ENCODE measurements at places on chromosomes 4 and X.

- DNase-seq = no peak
Observed at GRCh38 chr4:73660808-73661207, 40.6 kb upstream of the RASSF6 start.

DNA sequence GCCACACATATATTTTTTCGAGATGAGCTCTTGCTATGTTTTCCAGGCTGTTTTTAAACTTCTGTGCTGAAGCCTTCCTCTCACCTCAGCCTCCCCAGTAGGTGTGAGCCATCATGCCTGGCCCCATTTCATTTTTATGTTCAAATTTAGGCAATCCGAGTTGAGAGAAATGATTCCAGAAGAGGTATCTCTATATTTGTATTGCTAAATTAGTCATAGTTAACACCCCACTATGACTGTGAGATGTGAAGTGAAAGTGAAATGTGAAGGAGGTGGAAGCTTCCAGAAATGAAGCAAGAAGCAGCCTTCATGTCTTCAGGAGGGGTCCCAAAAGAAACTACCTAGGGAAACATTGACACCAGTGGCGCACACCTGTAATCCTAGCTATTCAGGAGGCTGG is 17.7 kb downstream of the APELA start:
- no peak for DNase-seq

DNA sequence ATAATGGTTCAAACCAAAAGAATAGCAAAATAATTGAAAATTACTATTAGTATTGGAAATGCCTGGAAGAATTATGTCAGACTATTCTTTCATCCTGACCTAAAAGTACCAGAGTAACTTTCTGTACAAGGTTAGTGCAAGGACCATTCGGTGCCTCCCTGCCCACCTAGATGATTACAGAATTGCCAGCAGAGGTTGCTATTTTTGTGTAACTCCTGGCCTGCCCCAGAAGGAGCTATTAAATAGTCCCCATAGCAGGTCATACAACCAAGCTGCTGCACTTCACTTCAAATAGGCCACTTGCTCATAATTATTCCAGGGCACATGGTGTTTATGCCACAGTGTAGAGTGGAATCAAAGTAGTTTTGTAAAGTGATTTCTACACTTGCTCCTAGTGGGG is 831.1 kb upstream of the PABPC4L start:
- no peak for DNase-seq

- DNase-seq = no peak
Observed at GRCh38 chr4:159979953-159980352, 877.1 kb downstream of the RAPGEF2 start.

DNA sequence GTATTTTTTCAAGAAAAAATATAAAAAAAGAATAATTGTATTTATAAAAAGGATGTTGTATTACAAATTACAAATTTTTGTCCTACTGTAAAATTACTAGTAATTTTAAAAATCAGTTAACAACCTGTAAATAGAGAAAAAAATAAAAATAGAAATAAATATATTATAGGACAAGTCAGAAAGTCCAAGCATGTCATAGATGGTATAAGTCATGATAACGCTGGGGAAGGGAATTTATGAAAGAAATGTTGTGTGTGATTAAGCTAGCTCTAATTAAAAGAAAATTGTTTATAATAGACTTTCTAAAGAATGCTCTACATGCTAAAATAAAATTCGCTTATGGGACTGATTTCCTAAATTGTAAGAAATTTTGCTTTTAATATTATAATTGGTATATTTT is 2329.9 kb downstream of the ARAP2 start:
- DNase-seq = no peak

DNA sequence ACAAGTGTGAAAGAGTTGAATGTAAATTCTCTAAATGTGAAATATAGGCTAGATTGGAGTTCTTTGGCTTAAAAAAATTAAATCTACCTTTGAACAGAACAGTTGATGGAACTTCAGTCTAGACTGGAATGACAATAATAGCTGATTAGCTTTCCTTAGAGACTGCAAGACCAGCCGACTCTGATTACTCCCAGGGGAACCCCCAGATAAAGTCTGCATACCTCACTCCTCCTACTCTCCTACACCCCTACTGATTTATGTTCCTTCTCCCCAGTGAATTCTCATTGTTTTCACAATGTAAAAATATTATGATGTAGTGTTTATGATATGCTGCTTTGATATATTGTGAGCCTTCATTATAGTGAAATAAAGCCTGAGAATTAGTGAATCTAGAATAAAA is 241.3 kb downstream of the CFAP299 start:
- DNase-seq = no peak

- no peak for DNase-seq
Observed at GRCh38 chrX:129613596-129613995, 41.2 kb downstream of the APLN start.

DNA sequence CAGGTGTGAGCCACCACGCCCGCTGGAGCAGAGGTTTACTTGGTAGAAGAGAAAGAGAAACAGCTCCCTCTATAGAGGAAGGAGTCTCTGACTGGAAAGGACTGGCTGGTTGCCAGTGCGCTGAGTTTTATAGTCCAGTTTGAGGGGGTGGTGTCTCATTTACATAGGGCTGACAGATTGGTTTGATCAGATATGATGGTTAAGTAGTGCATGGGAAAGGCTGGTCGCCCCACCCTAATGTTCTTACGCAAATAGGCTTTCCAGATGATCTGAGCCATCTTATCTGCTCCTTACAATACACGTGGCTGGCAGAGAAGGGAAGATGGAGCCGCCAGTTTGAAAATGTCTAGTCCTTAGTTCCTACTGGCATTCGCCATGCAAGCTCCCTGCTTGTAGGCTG is 439.5 kb downstream of the NAF1 start:
- no peak for DNase-seq

All from cerebellum (tissue), 4 donors.